Kidney (tissue), 22 donors: ENCODE measurements at places on chromosomes 6 and 20.

DNA sequence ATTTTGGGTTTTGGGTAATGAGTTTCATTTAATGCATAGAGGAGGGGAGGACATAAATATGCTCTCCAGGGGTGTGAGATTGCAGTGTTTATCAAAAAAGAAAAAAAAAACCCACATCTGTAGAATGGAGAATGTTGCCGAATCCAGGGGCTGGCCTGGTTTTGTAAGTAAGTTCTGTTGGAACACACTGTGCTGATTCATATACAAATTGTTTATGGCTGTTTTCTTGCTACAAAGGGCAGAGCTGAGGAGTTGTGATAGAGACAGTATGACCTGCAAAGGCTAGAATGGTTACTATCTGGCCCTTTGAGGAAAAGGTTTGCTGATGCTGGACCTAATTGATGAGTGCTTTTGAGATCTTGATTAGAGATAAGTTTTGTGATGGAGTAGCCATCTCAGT lies 30.4 kb downstream of the SCAF8 start:
- DNase-seq = no peak

DNA sequence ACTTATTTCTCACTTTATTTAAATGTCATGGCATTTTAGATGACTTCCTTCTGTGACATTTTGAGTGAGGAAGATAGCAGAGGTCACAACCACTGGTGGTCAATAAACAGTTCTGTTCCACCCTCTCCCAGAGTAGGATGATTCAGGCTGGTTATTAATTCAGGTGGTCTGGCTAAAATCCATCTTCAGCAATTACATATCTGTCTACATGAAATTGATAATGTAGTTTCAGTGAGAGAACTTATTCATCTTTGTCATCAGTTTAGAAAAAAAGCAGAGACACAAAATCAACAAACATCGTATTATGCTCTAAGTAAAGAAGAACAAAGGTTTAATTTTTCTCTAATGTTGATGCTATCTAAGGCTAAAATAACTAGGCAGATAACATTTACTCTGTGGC lies 525.5 kb downstream of the TENT5A start:
- no peak for DNase-seq

DNA sequence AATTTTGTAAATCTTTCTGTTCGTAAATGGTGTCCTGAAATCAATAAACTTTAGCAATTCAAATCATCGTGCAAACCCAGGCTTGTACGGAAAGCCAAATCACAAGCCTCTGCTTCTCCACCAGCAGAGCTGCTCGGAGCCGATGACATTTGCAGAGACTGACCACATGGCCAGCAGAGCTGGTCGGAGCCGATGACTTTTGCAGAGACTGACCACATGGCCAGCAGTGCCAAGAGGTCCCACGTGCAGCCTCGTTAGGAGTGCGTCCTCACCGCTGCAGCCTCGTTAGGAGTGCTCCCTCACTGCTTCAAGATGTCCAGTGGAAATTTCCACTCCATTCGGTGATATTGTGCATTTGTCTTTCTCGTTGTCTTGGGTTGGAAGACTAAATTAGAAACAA lies 28.5 kb downstream of the SMOC2 start:
- DNase-seq = peak; percentile 78

DNA sequence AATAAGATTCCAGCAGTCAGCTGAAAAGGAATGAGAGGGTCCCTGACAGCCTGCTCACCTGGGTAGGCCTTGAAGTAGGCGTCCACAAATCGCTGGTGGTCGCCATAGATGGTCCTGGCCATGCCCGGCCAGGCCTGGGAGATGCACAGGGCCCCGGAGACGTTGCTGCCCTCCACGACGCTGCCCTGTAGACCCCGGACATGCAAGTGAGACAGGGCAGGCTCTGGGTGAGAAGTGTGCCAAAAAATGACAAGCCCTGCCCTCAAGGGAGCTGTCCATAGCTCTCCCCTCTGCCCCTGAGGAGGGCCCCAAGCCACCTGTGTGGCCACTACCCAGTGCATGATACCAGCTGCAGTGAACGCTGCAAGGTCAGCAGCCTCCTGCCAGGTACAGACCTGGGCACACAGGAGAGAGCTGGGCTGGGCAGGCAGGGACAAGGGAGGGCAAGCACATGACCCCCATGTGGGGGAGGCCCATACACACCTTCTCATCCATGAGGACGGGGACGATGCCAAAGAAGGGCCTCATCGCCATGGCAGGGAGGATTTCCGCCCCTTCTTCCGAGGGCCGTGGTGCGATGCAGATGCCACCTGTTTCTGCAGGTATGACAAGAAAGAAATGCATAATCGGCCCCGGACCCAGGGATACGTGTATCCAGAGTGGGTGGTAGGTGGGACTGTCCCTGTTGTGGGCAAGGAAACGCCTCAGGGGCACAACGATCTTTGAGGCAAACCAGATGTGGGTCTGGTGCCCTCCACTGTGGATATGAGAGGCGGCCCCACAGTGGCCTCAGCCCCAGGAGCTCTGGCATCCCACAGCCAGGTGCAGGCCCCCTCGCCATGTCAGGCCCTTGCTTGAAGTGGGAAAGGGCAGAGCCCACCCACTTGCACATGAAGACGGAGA lies 21.2 kb upstream of the APMAP start:
- no peak for DNase-seq

DNA sequence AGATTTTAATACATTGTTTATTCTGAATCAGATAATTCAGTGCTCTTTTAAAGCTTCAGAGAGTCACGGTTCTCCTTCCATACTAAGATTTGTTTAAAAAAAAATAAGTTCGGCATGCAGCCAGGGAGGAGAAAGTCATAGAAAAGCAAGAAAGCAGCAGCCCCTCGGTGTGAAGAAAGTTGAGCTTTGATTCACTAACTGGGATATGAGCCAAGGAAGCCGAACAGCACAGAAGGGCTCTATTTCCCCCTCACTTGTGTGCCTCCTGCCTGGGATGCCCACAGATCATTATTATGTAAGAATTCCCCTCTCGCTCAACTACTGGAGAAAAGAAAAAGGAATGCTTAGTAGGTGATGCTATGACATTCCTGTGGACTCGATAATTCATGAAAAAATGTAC lies 69.3 kb upstream of the SYNJ2 start:
- DNase-seq = peak; percentile 34

- peak; percentile 51 for DNase-seq
Measured at GRCh38 chr6:28953039-28953584, 29.3 kb upstream of the TRIM27 start.
